ENCODE measurements at places on chromosomes 2 and 18. TPM values are rescaled to one million over a fixed set of nuclear protein-coding genes. Genes with fewer than 3 reads are reported as not detected.

DNA sequence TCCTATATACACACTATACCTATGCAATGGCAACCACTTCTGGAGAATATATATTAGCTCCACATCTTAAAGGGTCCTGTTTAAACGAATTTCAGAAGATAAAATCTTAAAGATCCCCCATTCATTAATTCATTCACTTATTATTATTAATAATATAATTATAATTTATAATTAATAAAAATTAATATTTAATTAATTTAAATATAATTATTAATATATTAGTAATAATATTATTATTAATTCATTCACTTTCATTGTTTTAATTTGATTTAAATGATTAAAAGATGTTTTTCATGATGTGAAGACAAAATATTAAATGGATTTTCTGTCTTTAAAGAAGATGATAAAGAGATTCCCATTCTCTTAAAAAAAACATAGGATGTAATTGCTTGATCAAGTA is 21.1 kb downstream of the NFU1 start:
- no peaks in the 10 kb centered on the region for H3K27me3 ChIP-seq
- H3K4me1 ChIP-seq = no peaks in the 10 kb centered on the region
- no peak overlapping the region for H3K27ac ChIP-seq
- no peak for DNase-seq
- no peak overlapping the region for H3K4me3 ChIP-seq
- peaks cover 4% of the 10 kb centered on the region for H3K36me3 ChIP-seq

DNA sequence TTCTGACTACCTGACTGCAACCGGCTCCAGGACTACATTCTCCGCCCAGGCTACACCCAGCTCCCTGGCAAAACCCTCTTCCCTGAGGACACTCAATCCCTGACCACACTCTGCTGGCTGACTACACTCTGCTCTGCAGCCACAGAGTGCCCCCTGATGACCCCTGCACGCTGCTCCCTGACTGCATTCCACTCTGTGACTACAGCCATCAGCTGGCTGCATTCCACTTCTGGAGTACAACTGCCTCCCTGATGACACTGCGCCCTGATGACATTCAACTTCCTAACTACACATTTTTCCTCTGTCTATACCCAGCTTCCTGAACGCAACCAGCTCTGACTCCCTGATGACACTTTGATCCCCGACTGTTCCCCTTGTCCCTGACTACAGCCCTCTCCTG is 71.3 kb upstream of the NRXN1 start:
- no peaks in the 10 kb centered on the region for H3K4me1 ChIP-seq
- no peaks in the 10 kb centered on the region for H3K27me3 ChIP-seq
- H3K4me3 ChIP-seq = no peak overlapping the region
- DNase-seq = no peak
- no peak overlapping the region for H3K27ac ChIP-seq

- no peak for DNase-seq
- no peaks in the 10 kb centered on the region for H3K27me3 ChIP-seq
- no peaks in the 10 kb centered on the region for H3K4me1 ChIP-seq
- no peaks in the 10 kb centered on the region for H3K36me3 ChIP-seq
- H3K4me3 ChIP-seq = no peak overlapping the region
Measured at GRCh38 chr2:191304939-191305875, 60.0 kb downstream of the MYO1B start.

- no peaks in the 10 kb centered on the region for H3K36me3 ChIP-seq
Measured at GRCh38 chr2:118838741-118839455, 8.6 kb downstream of the EN1 start.

- no peak for DNase-seq
- peaks cover 3% of the 10 kb centered on the region for H3K27me3 ChIP-seq
- no peaks in the 10 kb centered on the region for H3K4me1 ChIP-seq
- H3K36me3 ChIP-seq = no peaks in the 10 kb centered on the region
- H3K4me3 ChIP-seq = no peak overlapping the region
Measured at GRCh38 chr2:85777441-85777861, 23.7 kb downstream of the ATOH8 start.

Gene PID1
- not detected for total RNA-seq

DNA sequence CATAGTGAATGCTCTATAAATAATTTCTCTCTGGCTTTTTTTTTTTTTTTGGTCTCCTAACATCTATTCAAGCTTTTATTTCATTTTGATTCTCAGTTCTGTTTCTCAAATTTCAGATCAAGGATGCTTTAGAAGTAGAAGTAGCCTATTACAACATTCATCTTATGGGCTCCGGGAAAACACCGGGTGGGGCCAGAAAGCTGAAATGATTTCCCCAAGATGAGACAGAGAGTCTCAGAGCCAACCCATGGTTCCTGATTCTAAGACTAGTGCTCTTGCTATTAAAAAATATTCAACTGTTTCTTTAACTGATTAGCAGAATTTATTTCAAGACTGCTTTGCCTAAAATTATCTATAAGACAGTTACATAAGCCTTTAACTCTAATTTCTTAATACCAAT is 147.2 kb upstream of the CCDC68 start:
- no peaks in the 10 kb centered on the region for H3K36me3 ChIP-seq
- no peaks in the 10 kb centered on the region for H3K27me3 ChIP-seq
- DNase-seq = no peak
- H3K4me1 ChIP-seq = no peaks in the 10 kb centered on the region

Gene CYP27C1
- not detected for total RNA-seq

Gene LYG2
- not detected for total RNA-seq

GRCh38 chr2:11017921-11018320 is 106.2 kb downstream of the KCNF1 start:
- peaks cover 3% of the 10 kb centered on the region for H3K27me3 ChIP-seq
- DNase-seq = no peak
- H3K27ac ChIP-seq = no peak overlapping the region
- no peak overlapping the region for H3K4me3 ChIP-seq

DNA sequence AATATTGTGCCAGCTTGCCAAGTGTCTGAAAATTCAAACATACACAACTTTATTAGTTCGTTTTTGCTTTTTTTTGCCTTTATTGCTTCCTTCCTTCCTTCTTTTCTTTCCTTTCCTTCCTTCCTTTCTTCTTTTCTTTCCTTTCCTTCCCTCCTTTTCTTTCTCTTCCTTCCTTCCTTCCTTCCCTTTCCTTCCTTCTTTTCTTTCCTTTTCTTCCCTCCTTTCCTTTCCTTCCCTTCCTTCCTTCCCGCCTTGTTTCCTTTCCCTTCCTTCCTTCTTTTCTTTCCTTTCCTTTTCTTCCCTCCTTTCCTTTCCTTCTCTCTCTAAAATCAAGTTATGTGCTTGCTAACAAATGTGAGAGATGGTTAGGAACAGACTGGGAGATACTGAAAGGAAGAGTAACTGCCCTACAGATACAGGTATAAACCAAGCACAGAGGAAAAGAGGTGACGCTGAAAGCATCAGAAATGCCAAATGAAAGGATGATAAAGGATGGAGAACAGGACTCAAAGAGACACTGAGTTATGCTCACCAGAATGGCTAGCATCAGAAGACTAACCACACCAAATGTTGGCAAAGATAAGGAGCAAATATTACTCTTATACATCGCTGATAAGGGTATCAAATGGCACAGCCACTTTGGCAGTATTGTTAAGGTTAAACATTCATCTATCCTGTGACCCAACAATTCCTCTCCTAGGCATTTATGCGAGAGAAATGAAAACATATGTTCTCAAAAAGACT is 151.6 kb downstream of the MREG start:
- H3K4me1 ChIP-seq = no peaks in the 10 kb centered on the region
- no peak overlapping the region for H3K4me3 ChIP-seq
- no peaks in the 10 kb centered on the region for H3K27me3 ChIP-seq
- H3K36me3 ChIP-seq = no peaks in the 10 kb centered on the region

Gene NYAP2
- not detected for total RNA-seq

- H3K27ac ChIP-seq = no peak overlapping the region
- no peaks in the 10 kb centered on the region for H3K27me3 ChIP-seq
- peaks cover 40% of the 10 kb centered on the region for H3K36me3 ChIP-seq
- DNase-seq = no peak
Measured at GRCh38 chr2:11775384-11775783, 29.0 kb downstream of the LPIN1 start.

DNA sequence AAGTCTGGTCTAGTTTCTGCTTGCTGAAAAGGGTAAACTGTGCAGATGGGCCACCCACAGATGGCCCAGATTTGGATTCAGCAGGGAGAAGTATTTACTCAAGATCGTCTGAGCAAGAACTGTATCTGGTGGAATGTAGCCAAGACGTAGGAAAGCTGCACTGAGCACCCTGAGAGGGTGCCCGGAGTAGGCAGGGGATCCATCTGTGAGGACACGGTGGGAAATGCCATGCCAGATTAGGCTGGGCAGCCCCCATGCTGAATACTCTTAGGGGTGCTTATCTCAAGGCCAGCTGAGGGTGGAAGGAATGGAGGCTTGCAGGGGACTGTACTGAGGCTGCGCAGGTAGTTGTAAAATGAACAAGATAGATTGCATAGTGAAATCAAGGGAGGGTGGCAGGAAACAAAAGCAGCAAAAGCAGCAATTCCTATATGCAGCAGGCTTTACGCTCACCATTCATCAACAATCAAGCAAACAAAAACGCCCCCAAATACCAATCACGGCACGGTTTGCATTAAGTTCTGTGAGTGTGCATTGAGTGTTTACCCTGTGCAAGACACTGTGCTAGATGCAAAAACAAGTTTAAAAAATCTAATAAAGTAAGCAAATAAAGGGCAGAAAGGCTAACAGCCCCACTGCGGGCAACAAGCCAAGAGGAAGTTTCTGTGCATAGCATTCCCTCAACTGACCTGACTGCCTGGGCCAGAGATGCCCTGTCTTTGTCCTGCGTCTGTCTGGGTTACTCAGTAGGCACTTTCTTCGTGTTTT is 32.2 kb upstream of the LPIN2 start:
- H3K4me1 ChIP-seq = no peaks in the 10 kb centered on the region
- no peak overlapping the region for H3K27ac ChIP-seq
- H3K36me3 ChIP-seq = no peaks in the 10 kb centered on the region
- H3K27me3 ChIP-seq = no peaks in the 10 kb centered on the region
- no peak overlapping the region for H3K4me3 ChIP-seq

Gene OR6B2
- total RNA-seq = not detected

Gene DAPL1
- total RNA-seq = not detected

GRCh38 chr2:23409248-23409647 is 24.3 kb downstream of the KLHL29 start:
- H3K4me3 ChIP-seq = no peak overlapping the region
- H3K36me3 ChIP-seq = no peaks in the 10 kb centered on the region
- no peak overlapping the region for H3K27ac ChIP-seq
- no peaks in the 10 kb centered on the region for H3K4me1 ChIP-seq

Gene CHRND
- total RNA-seq = not detected

- DNase-seq = no peak
- H3K4me1 ChIP-seq = peaks cover 9% of the 10 kb centered on the region
- no peak overlapping the region for H3K4me3 ChIP-seq
- H3K27me3 ChIP-seq = peaks cover 7% of the 10 kb centered on the region
Measured at GRCh38 chr18:74389171-74389927, 67.8 kb downstream of the DIPK1C start.

GRCh38 chr18:58095655-58096054 is 51.6 kb downstream of the NEDD4L start:
- H3K27ac ChIP-seq = no peak overlapping the region
- DNase-seq = no peak
- H3K27me3 ChIP-seq = no peaks in the 10 kb centered on the region
- no peak overlapping the region for H3K4me3 ChIP-seq

DNA sequence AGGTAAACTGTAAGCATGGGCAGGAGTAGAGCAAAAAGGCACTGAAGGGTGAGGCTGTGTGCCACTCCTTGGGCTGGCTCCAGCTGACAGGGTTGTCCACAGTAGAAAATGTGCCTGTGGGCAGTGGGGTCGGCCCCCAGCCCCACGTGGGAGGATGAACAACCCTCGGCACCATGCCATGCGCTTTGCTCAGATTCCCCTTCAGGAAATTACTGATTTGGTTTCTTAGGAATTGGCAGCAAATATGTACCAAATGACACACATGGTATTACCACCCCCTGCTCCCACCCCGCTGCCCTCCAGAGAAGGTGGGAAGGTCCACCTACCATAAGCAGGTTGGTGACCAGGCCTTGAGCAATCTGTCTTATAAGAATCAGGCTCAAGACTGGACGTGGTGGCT is 13.6 kb downstream of the ADCY3 start:
- H3K27me3 ChIP-seq = no peaks in the 10 kb centered on the region
- no peak overlapping the region for H3K27ac ChIP-seq
- DNase-seq = no peak
- no peaks in the 10 kb centered on the region for H3K36me3 ChIP-seq
- H3K4me1 ChIP-seq = no peaks in the 10 kb centered on the region

Gene RUFY4
- not detected for total RNA-seq

GRCh38 chr2:200399636-200400035 is 93.1 kb downstream of the SPATS2L start:
- H3K36me3 ChIP-seq = no peaks in the 10 kb centered on the region
- no peaks in the 10 kb centered on the region for H3K4me1 ChIP-seq
- H3K27ac ChIP-seq = no peak overlapping the region
- DNase-seq = no peak
- no peaks in the 10 kb centered on the region for H3K27me3 ChIP-seq

Gene METTL21A
- 32.8 TPM for total RNA-seq

- no peak overlapping the region for H3K4me3 ChIP-seq
- DNase-seq = no peak
- no peaks in the 10 kb centered on the region for H3K27me3 ChIP-seq
- no peaks in the 10 kb centered on the region for H3K36me3 ChIP-seq
Measured at GRCh38 chr2:37865640-37866039, 59.4 kb upstream of the RMDN2 start.

DNA sequence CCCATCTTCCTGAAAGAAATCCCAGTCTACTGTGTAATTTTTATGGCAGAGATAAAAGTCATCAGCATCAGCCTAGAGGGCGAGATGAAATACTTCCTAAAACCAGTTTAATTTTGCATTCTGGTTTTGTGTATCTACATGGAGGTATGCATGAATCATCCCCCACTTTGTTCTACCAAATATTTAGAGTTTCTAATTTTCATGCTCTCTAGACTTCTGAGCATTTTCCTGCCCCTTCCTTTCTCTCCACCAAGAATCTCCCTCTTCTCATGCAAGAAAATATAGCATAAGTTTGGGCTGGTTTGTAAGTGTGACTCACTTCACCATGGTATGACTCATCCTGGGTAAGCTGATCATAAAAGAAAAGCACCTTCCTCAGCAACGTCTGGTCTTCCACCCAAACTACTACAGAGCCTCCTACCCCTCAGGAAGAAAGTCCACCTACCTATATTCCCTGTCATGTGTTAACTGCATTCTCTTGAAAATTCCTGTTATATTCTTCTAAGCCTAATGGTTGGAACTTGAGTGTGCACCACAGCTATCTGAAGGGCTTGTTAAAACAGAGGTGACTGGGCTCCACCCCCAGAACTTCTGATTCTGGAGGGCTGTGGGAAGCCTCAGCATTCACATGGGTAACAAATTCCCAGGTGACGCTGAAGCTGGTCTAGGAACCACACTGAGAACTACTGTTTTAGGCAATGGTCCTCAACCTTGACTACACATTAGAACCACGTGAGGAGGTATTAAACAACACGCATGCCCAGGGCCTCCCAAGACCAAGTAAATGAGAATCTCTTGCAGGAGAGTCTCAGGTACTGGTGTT is 37.4 kb upstream of the RAPGEF4 start:
- no peak overlapping the region for H3K4me3 ChIP-seq
- H3K4me1 ChIP-seq = peaks cover 12% of the 10 kb centered on the region
- no peaks in the 10 kb centered on the region for H3K36me3 ChIP-seq
- no peak for DNase-seq
- peaks cover 5% of the 10 kb centered on the region for H3K27me3 ChIP-seq

Measured in CD8-positive, alpha-beta memory T cell (primary cell).